IPS DF 19.7 (cell line): ENCODE measurements at places on chromosomes 12 and 14.

DNA sequence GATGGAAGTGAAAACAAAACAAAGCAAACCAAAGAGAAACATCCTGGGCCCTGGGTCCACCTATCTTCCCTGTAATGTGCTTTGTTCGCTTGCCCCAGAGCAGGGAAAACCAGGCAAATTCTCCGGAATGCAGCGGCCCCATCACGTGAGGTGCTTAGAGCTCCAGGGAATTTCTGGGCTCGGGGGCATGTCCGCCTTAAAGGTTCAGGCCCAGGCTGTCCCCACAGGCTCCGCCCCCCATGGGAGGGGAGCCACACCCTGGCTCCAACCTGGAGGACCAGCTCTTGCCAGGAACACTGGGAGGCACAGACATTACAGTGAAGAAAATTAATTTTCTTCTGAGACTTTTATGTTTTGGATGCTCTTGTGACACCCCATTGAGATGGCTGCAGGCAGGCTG lies 69.9 kb downstream of the RBM19 start:
- peak; percentile 40 for DNase-seq

- DNase-seq: no peak
These were observed 9.0 kb upstream of the KANSL2 start for GRCh38 chr12:48690990-48691389.

GRCh38 chr14:81681541-81681940 lies 147.9 kb upstream of the SEL1L start:
- no peak for DNase-seq

GRCh38 chr12:82818271-82819035 lies 131.7 kb downstream of the TMTC2 start:
- DNase-seq: no peak

DNA sequence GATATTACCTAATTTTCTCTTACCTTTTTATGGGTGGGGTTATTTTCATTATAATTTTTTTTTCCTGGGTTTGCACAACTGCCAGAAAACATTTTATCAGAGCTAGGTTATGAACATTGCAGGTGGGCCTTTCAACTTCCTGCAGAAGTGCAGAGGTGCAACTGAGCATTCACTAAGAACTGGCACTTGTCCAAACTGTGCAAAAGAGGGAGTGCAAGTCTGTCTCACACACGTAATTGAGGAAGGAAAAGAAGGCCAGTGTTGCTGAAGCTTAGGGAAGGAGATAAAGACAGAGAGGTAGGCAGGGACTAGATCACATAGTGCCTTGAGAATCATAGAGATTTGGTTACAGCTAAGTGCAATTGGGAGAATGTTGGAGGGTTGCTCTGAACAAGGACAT lies 14.1 kb upstream of the AMN1 start:
- DNase-seq: no peak

GRCh38 chr12:110641521-110641920 lies 27.6 kb downstream of the TCTN1 start:
- DNase-seq: no peak

DNA sequence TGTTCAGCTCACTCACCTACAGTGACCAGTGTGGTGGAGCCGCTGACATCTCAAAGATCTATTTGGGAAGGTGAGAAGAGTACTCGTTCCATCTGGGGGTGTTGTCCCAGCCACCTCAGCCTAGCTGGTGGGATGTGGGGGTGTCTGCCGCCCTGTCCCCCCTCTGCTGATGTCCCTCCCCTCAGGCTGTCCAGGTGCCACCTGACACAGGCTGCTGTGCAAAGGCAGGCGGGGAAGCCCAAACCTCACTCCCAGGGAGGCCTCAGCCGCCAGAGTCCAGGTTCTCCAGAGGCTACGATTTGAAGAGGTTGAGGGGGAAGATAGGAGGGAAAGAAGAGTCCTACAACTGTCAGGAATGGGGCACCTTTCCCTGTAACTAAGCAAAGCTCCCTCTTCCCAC lies 51.3 kb upstream of the FKBP4 start:
- DNase-seq: no peak
